ENCODE measurements at places on chromosomes 13 and 19.

- no peak for DNase-seq
These were observed 247.3 kb upstream of the MAB21L1 start for GRCh38 chr13:35723821-35724220.

- peak; percentile 87 for DNase-seq
These were observed 25.8 kb upstream of the NANOS3 start for GRCh38 chr19:13850910-13851733.

DNA sequence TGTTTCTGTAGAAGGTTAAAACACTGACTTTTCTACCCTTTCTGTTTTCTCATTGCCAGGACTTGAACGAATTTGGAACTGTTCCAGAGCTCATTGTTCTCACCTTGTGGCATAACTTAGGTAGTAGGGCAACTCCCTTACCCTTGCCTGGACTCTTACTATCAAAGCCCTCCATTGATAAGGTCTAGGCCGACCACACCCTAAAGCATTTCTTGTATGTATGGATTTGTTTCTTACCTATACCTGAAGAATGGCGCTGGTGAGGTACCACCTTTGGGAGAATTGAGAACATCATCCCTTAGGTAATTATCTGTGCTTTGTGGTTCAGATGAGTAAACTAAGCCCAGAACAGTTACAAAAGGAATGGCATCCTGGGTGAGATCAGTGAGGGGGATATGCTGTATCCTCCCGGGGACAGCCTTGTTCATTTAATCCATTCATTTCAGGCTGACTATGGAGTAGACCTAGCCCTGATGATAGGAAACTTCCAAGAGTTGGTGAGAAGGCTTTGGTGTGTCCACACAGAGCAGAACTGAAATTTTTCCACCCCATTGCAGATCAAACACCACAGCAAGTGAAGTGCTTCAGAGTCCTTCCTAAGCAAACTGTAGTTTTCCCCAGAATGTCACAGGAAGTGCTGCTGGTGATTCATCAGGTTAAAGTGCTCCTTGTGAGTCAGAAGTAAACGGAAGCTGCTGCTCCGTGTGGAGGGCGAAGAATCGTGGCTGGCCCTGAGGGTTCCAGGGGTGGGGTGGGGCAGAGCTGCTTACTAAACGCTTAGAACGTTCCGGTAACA lies 113.0 kb downstream of the TEX26 start:
- peak; percentile 7 for DNase-seq

DNA sequence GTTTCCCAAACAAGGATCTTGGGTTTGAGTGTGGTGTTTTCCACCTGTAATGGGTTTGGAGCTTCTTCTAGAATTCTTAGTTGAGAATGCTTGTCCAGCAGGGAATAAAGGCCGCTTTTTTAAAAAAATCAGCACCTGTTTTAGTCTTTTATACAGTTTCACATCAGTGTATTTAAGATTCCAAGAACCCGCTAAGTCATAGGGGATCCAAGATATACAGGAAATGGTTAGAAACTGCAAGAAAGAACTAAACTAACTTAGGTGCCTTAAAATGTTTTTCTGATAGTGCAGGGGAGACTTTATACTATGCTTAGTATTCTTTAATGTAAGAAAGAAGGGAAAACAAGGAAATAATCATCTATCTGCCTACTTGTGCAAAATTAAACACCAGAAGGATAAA lies 74.7 kb downstream of the C13orf42 start:
- DNase-seq, result no peak

GRCh38 chr13:110365876-110366275 lies 58.8 kb downstream of the COL4A2 start:
- no peak for DNase-seq

- no peak for DNase-seq
These were observed 41.2 kb upstream of the ZNF835 start for GRCh38 chr19:56712611-56713276.

GRCh38 chr19:3785451-3785937 lies 687 bp downstream of the MATK start:
- no peak for DNase-seq

DNA sequence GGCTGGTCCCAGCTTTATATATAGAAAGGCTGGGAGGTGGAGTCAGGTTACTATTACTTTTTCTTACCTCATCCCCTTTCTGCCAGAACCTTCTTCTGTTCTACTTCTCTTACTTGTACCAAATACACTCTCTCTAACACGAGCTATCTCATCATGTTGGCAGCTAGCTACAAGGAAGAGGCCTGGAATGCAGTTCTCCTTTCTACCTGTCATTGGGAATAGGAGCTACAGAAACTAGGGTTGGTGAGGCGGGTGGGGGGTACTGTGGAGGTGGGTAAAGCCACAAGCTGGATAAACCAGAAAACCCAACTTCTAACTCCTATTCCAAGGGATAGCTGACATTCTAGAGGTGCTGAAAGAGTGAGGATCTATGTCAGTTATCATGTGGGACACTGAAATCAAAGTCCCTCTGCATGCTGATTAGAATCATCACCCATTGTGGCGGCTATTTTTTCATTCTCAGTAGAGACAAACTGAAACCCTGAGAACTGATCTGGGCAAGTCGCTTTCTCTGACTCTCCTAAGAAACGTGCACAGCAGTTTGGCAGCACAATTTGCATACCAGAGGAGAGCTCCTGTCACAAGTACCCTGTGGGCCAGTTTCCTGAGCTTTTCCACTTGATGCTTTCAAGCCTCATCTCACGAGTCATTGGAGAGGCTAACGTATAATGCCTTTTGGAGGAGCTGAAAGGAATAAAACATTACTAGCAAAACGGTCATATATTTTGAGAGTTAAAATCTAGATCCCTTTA lies 358.1 kb downstream of the ENOX1 start:
- DNase-seq, result no peak

- no peak for DNase-seq
These were observed 1.1 kb downstream of the GYS1 start for GRCh38 chr19:48991873-48992580.

GRCh38 chr13:101916108-101916774 lies 463.8 kb downstream of the ITGBL1 start:
- DNase-seq, result peak; percentile 26
